ENCODE measurements at places on chromosomes 5 and 9. TPM values are rescaled to one million over a fixed set of nuclear protein-coding genes. Genes with fewer than 3 reads are reported as not detected.
A peak's percentile ranks its signal among the peaks of the same experiment; 100 is the strongest.

ISL1 gene
- total RNA-seq = 5.5 TPM

DNA sequence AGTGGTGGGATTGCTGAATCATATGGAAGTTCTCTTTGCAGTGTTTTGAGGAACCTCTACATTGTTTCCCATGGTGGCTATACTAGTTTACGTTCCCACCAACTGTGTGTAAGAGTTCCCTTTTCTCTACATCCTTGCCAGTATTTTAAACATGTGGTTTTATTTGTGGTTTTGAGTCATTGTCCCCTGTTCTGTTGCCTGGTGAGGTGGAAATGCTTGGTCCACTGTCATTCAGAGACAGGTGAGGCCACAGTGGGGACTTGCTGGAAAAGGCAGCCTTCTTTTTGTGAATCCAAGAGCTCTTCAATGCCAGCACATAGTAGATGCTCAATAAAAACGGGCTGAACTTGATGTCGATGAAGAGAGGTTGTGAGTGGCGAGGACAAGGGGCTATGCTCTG, 44.2 kb downstream of the SH3PXD2B start:
- peak overlapping the region; percentile 62 for H3K27ac ChIP-seq
- no peaks in the 10 kb centered on the region for H3K27me3 ChIP-seq
- no peaks in the 10 kb centered on the region for H3K36me3 ChIP-seq
- H3K4me3 ChIP-seq = no peak overlapping the region
- DNase-seq = no peak

LHFPL2 gene
- total RNA-seq = 13.7 TPM

- no peak for DNase-seq
- no peak overlapping the region for H3K27ac ChIP-seq
- H3K27me3 ChIP-seq = no peaks in the 10 kb centered on the region
- no peak overlapping the region for H3K4me3 ChIP-seq
Observed at GRCh38 chr5:172373680-172374079, 80.6 kb downstream of the SH3PXD2B start.

TXNDC8 gene
- total RNA-seq = not detected

GRCh38 chr9:136239135-136239982, 6.3 kb downstream of the QSOX2 start:
- no peak overlapping the region for H3K4me3 ChIP-seq
- H3K36me3 ChIP-seq = no peaks in the 10 kb centered on the region
- H3K27ac ChIP-seq = no peak overlapping the region

AK8 gene
- 3.3 TPM for total RNA-seq

LMX1B gene
- total RNA-seq = 2.1 TPM

AQP3 gene
- total RNA-seq = 327 TPM

DNA sequence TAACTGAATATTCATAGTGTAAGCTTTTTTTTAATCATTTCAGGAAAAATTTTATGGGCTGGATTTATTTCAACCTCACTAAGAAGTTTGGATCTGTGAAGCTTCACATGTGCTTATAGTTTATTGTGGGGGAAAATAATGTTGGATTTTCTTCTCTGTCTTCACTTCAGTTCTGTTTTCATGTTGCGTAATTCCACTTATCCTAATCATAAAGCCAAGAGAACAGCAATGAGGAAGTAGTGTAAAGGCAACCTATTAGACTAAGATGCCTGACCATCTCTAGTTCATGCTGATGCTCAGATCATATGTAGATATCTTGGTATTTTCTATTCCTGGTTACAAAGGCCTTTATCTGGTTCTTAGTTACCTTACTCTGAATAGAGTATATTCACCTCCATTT, 50.0 kb downstream of the CD180 start:
- H3K36me3 ChIP-seq = no peaks in the 10 kb centered on the region
- no peak for DNase-seq
- H3K27me3 ChIP-seq = no peaks in the 10 kb centered on the region
- H3K27ac ChIP-seq = no peak overlapping the region
- no peak overlapping the region for H3K4me3 ChIP-seq

DNA sequence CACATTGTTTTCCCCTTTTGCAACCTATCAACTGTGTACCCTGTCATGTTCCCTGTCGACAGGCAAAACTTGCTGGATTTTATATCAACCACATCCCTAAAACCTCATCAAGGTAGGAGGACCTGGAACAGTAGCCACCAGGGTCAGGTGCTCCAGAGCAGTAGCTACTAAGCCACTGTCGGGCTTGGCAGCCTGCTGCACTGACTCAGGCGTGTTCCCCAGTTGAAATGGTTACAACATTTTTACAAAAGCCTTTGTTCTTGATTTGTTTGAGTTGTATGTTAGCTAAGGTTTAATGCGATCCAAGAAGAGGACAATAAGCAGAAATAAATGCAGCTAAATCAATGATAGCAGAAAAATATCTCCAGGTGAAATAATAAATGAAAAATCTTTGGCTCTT, 407.4 kb upstream of the TLE4 start:
- DNase-seq = peak; percentile 75
- H3K27ac ChIP-seq = no peak overlapping the region
- H3K4me3 ChIP-seq = no peak overlapping the region
- H3K27me3 ChIP-seq = no peaks in the 10 kb centered on the region

DNA sequence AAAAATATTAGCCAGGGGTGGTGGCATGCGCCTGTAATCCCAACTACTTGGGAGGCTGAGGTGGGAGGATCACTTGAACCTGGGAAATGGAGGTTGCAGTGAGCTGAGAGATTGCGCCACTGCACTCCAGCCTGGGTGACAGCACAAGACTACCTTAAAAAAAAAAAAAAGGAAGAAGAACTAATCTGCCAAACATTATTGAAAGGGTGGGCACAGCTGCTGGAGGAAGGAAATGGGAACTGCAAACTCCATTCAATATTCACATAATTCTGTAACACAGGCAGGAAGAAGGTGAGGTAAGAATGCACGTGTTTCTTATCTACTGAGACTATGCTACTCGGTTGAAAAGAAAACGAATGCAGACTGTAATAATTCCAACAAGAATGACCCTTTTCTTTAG, 121.1 kb upstream of the GNA14 start:
- no peak overlapping the region for H3K4me3 ChIP-seq
- no peaks in the 10 kb centered on the region for H3K36me3 ChIP-seq
- no peaks in the 10 kb centered on the region for H3K27me3 ChIP-seq
- H3K27ac ChIP-seq = no peak overlapping the region
- no peak for DNase-seq

DNA sequence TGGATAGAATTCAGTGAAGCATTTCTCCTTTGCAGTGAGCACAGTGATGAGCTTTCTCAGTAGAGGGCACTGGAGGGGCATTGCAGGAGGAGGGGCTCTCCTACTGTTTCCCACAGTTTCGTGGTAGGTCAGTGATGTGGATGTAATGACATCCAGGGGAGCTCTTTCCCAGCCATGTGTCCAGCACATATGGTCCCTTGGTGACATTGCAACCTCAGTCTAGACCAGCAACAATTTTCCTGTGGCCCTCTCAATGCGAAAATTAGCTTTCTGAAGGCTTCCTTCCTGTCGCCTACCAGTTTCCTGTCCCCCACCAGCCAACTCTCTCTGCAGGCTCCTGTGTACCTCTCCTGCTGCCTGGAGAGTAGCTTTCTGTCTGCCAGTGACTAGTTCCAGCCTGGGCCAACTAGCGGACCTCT, 6.9 kb upstream of the PDCL start:
- H3K36me3 ChIP-seq = no peaks in the 10 kb centered on the region
- no peaks in the 10 kb centered on the region for H3K4me1 ChIP-seq
- H3K27ac ChIP-seq = no peak overlapping the region
- no peaks in the 10 kb centered on the region for H3K27me3 ChIP-seq

GRCh38 chr5:15366676-15367391, 133.1 kb upstream of the FBXL7 start:
- H3K4me1 ChIP-seq = no peaks in the 10 kb centered on the region
- H3K27ac ChIP-seq = no peak overlapping the region
- DNase-seq = no peak
- H3K36me3 ChIP-seq = no peaks in the 10 kb centered on the region

DNA sequence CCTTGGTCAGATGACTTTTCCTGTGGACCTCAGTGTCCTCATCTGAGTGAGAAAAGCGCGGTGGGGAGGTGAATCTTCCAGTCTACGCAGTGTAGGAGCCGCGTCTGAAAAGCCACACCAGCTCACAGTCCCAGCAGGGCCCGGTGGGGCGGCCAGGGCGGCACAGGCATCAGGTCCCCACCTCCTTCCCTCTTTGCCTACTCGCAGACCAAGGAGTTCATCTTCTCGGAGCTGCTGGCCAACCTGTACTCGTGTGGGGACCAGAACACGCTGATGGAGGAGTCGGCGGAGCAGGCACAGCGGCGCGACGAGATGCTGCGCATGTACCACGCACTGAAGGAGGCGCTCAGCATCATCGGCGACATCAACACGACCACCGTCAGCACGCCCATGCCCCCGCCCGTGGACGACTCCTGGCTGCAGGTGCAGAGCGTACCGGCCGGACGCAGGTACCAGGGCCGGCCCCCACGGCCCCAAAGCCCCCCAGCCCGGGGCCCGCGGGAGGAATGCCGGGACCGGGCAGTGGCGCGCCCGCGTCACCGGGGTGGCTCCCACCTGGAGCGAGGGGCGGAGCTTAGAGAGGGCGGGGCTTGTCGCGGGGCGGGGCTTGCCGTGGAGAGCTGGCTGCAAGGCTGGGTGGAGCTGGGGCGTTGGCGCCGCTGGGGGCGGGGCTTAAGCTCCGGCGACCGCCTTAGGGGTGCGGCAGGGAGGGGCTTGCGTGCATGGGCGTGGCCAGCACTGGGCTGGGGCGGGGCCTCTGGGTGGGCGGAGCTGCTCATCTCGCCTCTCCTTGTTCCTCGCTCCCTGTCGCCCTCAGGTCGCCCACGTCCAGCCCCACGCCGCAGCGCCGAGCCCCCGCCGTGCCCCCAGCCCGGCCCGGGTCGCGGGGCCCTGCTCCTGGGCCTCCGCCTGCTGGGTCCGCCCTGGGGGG, 25.6 kb downstream of the GOLGA2 start:
- H3K4me1 ChIP-seq = no peaks in the 10 kb centered on the region
- H3K36me3 ChIP-seq = no peaks in the 10 kb centered on the region

DNA sequence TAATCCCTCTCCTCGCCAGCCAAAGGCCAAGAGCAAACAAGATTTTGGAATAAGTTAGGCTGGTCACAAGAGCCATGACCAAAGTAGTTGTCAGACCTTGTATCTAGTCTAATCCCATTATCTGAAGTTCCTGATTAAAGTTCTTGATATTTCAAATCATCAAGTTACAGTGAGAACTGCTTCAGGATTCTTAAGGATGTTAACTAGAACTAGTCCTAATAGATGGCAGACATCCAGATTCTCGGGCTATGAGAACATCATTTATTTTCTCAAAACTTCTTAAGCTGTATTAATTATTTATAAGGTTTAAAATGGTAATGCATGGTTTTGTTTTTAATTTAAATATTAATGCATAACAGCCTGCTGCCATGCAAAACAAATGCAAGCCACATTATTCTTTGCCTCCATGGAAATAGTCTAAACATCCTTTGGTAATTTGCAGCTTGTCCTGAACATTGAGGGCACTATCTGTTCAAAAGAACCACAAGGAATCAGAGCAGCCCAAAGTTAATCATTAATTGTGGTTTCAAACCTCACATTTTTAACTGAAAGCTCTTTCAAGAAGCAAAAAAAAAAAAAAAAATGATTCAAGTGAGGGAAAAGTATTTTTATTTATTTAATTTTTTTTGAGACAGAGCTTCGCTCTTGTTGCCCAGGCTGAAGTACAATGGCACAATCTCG, 95.1 kb downstream of the TTC39B start:
- peak overlapping the region; percentile 29 for H3K27ac ChIP-seq
- no peak for DNase-seq
- no peaks in the 10 kb centered on the region for H3K4me1 ChIP-seq

GRXCR2 gene
- total RNA-seq = not detected

DIPK1B gene
- 27.8 TPM for total RNA-seq

DNA sequence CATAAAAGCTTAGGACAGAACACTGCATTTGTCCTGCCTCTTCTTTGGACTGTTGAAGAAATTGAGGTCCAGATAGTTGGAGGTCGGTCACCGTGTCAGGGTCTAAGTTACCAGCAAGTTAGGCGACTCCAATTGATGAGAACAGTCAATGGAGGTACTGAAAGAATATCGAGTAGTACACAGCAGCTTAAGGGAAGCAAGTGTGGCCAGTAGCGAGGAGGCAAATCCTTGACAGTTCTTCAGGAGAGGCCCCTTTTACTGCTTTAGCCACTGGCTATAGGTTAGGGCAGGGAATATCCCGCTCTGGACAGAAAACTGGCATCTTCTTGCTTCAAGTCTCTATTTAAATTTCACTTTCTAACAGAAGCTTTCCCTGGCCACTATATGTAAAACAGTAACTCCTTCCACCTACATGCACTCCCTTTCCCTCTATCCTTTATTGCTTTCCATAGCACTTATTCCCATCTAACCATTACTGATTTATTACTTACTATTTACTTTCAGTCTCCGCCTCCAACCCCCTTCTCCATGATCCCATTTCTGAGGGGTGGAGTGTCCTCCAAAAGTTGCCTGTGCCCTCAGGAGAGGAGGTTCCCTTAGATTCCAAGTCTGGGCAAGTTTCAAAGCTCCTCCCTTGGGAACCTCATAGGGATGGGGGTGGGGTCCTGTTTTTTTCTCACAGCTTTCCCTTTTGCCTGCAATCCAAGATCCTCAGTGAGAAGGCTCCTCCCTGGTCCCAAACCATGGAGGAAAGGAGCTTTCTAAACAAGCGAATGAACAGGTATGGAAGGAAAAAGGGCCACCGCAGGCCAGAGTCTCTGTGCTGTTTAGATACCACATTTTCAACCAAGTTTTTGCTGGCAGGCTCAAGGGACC, 4.1 kb upstream of the PRDM6 start:
- no peaks in the 10 kb centered on the region for H3K4me1 ChIP-seq
- peaks cover 28% of the 10 kb centered on the region for H3K27me3 ChIP-seq
- DNase-seq = no peak

WDR55 gene
- 23.2 TPM for total RNA-seq

DNA sequence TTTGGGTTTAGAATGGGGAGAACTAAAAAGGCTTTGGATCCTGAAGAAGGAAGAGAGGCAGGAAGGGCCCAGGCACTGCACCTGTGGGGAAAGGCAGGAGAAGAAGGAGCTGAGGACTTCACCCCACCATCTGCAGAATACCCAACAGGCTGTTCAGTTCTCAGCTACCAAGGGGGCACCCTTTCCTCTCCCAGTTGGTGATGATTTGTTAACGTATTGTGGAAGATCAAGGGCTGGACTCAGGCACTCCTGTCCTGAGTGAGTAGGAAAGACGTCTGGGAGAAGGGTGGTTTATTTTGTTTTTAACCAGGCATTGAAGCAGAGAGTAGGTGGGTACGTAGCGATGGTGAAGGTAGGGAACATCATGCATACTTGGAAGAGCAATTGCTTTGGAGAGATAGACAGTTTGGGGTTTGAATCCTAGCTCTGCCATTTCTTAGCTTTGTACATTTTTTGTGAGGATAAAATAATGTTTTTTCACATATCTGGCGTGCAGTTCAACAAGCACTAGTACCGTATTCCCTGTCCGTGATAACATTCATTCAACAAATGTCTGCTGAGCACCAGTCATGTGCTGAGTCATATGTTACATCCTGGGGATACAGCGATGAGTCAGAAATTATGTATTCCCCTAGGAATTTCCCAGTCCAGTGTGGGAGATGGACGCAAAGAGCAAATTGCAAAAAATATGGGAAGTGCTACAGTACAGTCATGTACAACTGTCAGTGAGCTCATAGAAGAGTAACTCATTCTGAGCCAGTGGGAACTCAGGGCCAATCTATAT, 2.1 kb downstream of the MSANTD3 start:
- no peaks in the 10 kb centered on the region for H3K4me1 ChIP-seq
- no peak overlapping the region for H3K27ac ChIP-seq
- DNase-seq = no peak
- H3K36me3 ChIP-seq = no peaks in the 10 kb centered on the region

GRCh38 chr9:121581786-121582600, 69.4 kb upstream of the DAB2IP start:
- no peak for DNase-seq
- H3K27me3 ChIP-seq = no peaks in the 10 kb centered on the region
- H3K36me3 ChIP-seq = no peaks in the 10 kb centered on the region
- H3K27ac ChIP-seq = no peak overlapping the region
- H3K4me3 ChIP-seq = no peak overlapping the region

- no peak for DNase-seq
- H3K27me3 ChIP-seq = no peaks in the 10 kb centered on the region
- H3K4me3 ChIP-seq = no peak overlapping the region
- peak overlapping the region; percentile 39 for H3K27ac ChIP-seq
Observed at GRCh38 chr9:113614843-113615648, 151.5 kb downstream of the RGS3 start.
